NCI-H526 treated with DMSO at 0.1 percent for 48 hours (cell line): ENCODE measurements at places on chromosomes 2 and 18.

- no peak for DNase-seq
Observed at GRCh38 chr2:85540133-85540648, 1.2 kb downstream of the MAT2A start.

DNA sequence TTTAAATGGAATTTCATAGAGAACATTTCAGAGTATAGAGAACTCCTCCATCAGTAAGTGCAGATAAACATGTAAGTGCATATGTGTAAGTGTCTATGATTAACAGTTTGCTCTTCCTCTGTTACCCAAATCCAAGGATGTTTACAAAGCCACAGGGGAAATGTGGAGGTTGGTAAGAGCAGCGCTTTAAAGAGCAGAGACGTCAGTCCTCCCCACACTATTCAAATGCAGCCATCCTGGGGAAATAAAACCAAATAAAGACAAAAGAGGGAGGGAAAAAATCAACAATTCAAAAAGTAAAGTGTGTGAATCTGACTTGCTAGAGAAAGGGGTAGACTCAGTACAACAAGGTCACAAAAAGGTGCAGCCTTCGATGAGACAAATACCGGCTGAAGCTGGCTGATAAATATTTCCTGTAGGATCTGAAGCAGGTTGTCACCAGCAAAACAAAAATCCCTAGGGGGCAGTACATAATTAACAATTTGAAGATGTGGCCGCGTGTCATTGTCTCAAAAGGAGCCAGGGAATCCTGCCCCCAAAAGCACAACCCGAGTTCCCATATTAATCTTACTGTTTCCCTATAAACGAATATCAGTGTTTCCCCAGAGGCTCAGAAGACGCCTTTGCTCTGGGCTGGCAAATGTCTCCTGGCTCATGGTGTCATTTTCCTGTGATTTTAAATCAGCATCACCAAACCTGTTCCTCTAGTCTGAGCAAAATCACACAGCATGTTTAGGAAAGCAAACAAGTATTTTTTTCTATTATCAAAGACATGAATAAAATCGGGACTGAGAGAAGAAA, 216.5 kb downstream of the CDCA7 start:
- peak; percentile 68 for DNase-seq

- no peak for DNase-seq
Observed at GRCh38 chr2:144834363-144834762, 314.4 kb upstream of the ZEB2 start.

- no peak for DNase-seq
Observed at GRCh38 chr2:64128943-64129391, 15.3 kb downstream of the PELI1 start.

DNA sequence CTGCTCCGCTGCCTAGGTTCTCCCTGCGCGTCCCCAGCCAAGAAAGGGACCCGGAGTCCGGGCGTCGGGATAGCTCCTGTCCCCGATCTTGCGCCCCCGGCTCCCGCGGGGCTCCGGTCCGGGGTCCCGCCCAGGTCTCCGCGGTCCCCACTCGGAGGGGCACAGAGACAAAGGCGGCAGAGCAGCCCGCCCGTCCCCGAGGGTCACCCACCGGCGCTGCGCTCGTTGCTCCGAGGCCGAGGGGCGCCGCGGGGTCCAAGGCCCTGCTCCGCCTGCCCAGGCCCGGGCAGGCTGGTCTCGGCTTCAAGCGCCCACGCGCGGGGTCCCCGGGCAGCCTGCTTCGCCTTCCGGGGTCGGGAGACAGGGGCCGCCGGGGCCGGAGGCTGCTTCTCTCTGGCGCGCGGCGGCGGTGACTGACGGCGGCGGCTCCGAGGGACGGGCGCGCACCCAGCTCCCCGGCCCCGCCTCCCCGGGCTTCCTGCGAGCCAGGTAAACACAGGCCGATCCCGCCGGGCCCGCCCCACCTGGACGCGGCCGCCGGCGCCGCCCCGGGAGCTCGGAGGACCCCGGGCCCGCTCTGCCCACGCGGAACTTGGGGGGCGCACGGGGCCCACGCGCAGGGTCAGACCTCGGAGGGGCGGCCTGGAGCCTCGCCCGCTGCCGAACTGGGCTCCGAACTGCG, at the start of gene MBP:
TSS of gene MBP (minus strand) at position 415 of the 682 bp plus-strand sequence. CDS start 27,522 bp downstream, outside the sequence.
- DNase-seq, result peak; percentile 19

- DNase-seq, result no peak
Observed at GRCh38 chr2:155412598-155412997, 714.1 kb downstream of the KCNJ3 start.

DNA sequence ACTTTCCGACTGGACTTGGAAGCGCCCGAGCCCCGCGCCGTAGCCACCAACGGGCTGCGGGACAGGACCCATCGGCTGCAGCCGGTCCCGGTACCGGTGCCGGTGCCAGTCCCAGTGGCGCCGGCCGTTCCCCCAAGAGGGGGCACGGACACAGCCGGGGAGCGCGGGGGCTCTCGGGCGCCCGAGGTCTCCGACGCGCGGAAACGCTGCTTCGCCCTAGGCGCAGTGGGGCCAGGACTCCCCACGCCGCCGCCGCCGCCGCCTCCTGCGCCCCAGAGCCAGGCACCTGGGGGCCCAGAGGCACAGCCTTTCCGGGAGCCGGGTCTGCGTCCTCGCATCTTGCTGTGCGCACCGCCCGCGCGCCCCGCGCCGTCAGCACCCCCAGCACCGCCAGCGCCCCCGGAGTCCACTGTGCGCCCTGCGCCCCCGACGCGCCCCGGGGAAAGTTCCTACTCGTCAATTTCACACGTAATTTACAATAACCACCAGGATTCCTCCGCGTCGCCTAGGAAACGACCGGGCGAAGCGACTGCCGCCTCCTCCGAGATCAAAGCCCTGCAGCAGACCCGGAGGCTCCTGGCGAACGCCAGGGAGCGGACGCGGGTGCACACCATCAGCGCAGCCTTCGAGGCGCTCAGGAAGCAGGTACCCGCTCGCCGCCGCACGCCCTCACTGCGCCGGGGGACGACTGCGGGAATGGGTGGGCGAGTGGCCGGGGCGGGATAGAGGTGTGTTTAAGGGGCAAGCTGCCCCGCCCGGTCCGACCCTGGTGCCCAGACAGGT, 713 bp downstream of the ATOH8 start:
- no peak for DNase-seq

GRCh38 chr2:41741951-41742595, 305.7 kb upstream of the PKDCC start:
- DNase-seq, result peak; percentile 88

GRCh38 chr2:186841940-186842339, 7.0 kb downstream of the ZSWIM2 start:
- no peak for DNase-seq

GRCh38 chr2:7111626-7112025, 194.4 kb downstream of the RNF144A start:
- DNase-seq, result no peak

DNA sequence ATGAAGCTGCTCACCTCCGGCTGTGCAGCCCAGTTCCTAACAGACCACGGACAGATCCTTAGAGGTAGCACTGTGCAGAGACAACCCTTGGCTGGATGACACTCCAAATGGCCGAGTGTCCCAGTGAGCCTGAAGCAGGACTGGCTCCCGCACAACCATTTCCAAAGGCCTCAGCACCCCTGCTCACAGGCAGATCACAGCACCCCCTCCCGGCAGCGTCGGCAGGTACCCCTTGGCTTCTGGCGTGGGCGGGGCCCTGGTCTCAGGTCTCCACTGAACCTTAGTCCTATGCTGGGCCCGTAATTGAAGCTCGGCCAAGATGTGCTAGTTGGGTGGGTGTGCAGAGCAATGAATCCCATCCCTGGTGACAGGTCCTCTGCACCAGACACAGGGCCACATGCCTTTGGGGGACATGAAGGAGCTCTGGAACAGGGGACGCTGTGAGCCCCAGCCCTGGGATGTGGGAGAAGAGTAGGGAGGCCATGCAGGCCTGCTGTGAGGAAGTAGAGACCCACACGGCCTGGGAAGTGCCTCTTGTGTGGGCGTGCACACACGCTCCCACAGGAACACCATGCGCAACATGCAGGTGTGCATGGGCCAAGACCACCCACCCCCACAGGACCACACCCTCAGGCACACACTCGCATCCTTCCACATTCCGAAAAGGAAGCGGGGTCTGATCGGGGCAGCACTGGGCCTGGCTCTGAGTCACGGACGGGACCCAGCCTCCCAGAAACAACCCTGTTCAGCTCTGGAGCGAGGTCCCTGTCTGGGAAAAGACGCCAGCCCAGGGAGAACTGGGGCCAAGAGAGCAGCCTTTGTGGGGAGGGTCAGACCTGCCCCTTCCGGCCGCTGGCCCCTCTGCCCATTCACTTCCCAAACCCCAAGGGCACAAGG, 2.8 kb downstream of the DUSP2 start:
- DNase-seq, result no peak

DNA sequence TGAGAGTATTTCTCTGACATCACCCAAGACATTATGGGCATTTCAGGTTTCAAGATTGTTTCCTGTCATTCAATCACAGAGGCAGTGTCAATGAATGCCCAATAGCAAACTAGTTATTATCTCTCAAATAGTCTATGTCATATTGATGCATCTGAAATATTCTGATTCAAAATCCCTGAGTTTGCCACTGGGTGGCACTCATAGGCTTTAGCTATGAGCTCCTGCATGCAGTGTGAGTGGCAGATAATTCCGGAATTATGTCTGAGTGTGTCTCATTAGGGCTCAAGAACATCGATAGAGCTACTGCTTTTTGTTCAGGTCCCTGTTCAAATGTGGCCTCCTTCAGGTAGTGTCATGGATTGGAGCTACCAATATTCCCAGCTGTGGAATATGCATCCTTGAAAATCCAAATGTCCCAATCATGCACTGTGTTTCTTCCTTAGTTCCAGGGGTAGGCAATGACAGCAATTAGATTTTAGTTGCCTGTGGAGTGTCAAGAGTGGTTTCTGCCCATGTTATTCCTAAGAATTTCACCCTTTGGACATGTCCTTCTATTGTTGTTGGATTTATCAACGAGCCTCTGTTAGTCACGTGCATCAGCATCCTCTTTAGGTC, 7.8 kb upstream of the OR6B3 start:
- DNase-seq, result peak; percentile 58

DNA sequence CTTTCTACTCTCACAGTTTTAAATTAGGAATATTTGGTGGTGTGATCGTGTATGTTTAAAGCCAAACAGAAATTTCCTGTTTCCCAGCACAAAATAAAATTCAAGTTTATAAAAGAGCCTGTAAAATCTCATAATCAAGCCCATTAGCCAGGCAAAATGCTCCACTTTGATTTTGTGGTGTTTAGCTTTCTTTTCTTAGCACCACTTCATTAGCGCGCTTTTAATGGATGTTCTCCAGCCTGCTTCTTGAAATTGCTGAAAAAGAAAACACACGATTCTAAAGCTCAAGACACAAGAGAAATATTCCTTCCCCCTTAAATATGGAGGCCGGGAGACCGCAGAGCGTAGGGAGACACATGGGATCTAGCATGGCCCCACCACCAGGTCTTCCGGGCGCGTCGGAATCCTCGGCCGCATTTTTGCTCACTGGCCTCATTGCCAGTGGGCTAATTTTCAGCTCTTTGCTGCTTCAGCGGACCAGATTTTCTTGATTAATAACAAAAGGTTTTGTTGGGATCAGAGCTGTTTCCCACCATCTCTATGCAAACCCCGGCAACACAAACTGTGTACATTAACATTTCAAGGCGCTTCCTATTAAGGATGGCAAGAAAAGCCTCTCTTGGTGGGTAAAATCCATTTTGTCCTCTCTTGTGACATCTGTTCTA, 40.4 kb upstream of the ID2 start:
- DNase-seq, result no peak

DNA sequence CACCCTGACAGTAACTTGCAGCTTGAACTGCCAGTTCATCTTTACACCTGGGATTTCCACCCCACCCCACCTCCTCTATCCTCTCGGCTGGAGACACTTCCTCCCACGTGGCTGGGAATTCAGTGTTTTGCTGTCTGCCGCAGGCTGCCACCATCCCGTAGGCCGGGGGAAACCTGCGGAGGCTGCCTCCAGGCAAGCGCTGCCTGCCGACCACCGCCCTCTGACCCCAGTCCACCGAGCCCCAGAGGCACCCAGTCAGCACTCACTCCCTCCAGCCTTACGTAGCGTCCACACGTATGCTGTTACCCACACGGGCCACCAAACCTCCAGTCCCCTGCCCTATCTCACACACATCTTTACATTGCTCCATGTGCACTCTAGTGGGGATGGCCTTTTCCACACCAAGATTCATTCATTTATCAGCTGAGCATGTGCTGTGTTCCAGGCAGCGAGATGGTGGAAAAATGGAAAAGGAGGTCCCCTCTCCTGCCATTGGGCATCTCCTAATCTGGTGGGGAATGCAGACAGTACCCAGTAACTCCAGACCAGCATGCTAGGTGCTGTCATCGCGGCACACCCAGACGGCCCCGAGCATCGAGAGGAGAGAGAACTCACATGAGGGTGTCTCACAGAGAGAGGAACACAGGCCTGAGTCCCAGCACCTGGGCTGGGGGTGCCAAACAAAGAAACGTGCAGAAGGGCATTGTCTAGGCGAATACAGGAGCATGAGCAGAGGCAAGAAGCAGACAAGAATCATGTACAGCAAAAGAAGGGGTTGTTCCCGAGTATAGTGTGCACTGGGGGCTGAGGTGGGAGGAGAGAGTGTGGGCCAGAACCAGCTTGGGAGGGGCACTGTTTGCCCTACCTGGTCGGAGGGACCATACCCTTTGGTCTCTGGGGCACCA, 166.9 kb downstream of the SMAD7 start:
- DNase-seq, result no peak

GRCh38 chr2:207474863-207475485, 54.8 kb upstream of the CREB1 start:
- DNase-seq, result peak; percentile 22

DNA sequence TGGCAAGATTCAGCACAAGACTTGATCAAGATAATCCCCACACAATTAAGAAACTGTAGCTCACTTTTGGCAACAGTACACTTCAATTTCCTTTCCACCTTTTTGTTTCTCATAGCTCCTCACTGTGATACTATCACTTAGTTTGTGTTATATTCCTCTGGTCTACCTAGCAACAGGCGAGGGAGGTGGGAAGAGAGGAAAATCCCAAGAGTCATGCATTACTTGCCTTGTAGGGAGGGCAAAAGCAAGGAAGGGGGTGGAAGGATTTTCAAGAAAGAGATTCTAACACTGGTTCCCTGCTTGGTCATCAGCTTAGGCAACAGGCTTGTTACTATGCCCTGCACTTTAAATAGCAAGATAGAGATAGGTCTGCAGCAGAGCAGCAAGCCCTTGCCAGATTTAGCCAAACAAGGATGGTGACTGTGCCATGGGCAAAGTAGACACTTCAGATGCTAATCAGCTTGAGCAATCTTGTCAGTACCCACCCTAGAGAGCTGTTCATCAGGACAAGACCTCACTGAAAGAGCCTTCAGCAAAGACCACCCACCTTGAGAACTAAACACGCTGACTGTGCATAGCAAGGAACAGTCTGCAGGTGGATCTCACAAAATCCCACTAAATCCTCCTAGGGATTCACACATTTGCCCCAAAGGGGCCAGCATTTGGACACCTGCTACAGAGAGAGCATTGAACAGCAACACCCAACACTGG, 134.6 kb downstream of the MBD2 start:
- no peak for DNase-seq
